ENCODE measurements at places on chromosomes 5 and 9.

GRCh38 chr9:115615000-115615401 is 497.0 kb upstream of the TNC start:
- DNase-seq = no peak

- DNase-seq = no peak
These were observed 12.2 kb upstream of the SLC38A9 start for GRCh38 chr5:55724281-55724680.

- no peak for DNase-seq
These were observed 68.3 kb downstream of the ALDH1A1 start for GRCh38 chr9:72884508-72884907.

DNA sequence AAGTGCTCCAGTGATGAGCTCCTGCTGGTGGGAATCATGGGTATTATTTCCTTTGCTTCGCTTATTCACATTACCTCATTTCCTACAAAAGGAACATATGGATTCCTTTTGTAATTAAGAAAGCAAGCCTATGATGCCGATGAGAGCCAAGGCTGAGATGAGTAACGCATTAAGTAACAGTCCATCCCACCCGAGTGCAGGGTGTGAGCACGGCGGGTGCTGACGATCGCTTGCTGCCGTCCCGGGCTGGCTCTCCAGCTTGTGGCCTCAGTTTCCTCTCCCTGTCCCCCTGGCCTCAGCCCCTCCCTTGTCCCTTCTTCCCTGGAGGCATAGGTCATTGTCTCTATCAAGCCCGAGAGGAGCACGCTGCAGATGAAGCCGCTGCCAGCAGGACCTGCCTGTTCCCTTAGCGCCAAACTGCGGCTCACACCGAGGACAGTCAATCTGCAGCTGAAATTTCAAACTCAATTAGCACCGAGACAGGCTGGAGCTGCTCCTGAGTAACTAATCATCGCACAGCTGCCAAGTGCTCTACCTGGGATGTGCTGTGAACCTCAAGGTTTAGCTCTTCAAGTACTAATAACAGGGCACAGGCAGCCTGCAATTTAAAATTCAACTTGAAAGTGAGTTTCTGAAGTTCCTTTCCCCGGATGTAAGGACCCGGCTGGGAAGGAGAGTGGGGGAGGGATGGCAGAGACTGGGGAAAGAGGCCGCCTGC is 115.2 kb upstream of the RAPGEF1 start:
- peak; percentile 3 for DNase-seq

GRCh38 chr5:100903039-100903887 is at the start of gene ST8SIA4:
TSS of gene ST8SIA4 (minus strand) at chr5:100903282. CDS start at chr5:100902955, 327 bp downstream.
- peak; percentile 8 for DNase-seq

GRCh38 chr9:123872710-123873109 is 57.2 kb downstream of the DENND1A start:
- DNase-seq = no peak

- peak; percentile 38 for DNase-seq
These were observed 48.2 kb downstream of the DAB2IP start for GRCh38 chr9:121699571-121700164.

- DNase-seq = no peak
These were observed 439.1 kb downstream of the NR2F1-AS1 start for GRCh38 chr5:93141969-93142368.

DNA sequence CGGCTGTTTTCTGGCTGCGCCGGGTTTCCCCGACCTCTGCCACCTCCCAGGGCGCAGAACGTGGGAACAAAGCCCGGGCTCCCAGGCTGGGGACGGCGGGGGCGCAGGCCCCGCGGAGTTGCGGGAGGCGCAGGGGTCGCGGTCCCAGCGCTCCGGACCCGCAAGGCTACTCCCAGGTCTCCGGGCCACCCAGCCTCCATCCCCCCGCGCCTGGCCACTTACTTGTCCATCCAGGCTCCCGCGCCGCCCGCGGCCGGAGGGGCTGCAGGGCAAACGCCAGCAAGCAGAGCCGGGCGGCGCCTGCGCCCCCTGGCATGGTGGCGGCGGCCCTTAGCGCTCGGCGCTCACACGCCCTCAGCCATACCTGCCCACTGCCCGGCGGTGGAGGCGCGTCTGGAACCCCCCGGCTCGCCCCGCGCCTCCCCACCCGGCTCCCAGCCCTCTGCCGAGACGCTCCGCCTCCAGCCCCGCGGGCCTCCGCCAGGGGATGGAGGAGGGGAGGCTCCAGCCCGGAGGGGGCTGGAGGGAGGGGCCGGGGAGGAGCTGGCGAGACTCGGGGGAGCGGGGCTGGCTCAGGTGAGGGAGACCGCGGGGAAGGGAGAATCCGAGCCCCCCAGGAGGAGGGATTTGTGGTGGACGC is at the start of gene ADAM19:
Gene ADAM19, minus strand, starts transcription at position 395 of the 640 bp plus-strand sequence. Its CDS starts 79 bp downstream, at position 316.
- DNase-seq = no peak

- DNase-seq = no peak
These were observed 351.7 kb downstream of the DIRAS2 start for GRCh38 chr9:90290716-90291485.

DNA sequence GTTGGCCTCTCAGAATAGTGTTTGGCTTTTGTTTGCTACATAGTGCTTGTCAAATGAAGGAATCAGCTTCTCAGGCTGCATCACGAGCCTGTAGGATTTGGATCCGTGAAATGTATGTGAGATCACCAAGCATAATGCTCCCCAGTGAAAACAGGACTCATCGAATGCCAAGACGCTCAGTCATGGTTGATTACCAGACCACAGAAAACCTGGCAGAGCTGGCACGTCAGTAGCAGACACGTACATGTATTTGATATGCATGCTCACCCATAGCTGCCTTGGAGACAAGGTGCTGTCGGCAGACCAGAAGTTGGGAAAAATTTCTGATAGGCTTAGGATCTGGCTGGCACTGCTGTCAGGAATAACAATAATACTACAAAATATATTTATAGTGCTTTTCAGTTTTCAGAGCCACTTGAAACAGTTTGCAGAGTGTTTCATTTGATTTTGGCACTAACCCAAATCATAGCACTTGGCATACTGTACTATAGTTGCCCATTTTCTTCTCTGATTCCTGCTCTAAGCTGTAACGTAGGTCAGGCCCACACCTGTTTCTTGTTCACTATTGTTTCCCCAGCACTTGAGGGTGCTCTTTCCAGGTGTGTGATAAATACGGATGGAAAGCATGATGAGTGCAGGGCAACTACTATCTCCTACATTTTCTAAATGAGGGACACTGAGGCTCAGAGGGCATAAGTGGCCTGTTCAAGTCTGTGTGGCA is 226.1 kb downstream of the NR3C1 start:
- DNase-seq = peak; percentile 82

GRCh38 chr5:135481909-135482311 is 29.8 kb upstream of the TIFAB start:
- no peak for DNase-seq

- no peak for DNase-seq
These were observed 53.5 kb upstream of the NFIL3 start for GRCh38 chr9:91477106-91477505.

- DNase-seq = no peak
These were observed 424.7 kb downstream of the RAB3C start for GRCh38 chr5:59007460-59008063.

DNA sequence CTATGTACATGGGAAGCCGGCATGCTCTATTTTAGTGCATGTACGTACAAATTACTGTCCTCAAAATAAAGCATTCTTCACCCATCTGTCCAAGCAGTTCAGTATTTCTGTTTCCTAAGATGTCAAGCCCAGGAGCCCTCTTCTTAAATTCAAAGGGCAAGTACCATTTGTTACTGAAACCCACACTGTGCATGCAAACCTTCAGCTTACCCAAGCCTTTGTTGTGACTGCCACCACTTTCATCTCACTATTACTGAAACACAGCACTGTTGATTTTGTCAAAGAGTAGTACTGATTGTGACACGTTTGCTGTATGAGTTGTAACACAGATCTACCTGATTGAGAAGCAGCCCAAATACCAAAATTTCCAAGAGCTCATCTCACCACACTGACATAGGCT is 390.4 kb upstream of the IZUMO3 start:
- no peak for DNase-seq

- DNase-seq = no peak
These were observed 613 bp upstream of the COL15A1 start for GRCh38 chr9:98942906-98943681.

Measured in DMS 273 treated with DMSO at 0.1 percent for 48 hours (cell line).